ENCODE measurements at places on chromosomes 3 and 15.

- DNase-seq: no peak
Observed at GRCh38 chr3:192395506-192395905, 331.8 kb downstream of the FGF12 start.

GRCh38 chr15:35194296-35194695 lies 109.2 kb upstream of the NANOGP8 start:
- DNase-seq: no peak

DNA sequence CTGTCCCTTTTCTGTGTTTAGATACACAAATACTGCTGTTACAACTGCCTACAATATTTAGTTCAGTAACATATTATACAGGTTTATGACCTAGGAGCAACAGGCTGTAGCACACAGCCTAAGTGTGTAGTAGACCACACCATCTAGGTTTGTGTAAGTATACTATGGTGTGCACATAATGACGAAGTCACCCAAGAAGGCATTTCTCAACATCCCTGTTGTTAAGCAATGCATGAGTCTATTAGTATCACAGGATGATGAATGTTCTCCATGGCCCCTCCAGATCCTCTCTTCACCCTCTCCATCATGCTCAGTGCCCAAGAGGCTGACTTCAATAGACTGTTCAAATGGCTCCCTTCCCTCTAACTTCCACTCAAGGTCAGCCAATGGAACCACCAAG lies 14.6 kb upstream of the SEC62 start:
- DNase-seq: no peak

DNA sequence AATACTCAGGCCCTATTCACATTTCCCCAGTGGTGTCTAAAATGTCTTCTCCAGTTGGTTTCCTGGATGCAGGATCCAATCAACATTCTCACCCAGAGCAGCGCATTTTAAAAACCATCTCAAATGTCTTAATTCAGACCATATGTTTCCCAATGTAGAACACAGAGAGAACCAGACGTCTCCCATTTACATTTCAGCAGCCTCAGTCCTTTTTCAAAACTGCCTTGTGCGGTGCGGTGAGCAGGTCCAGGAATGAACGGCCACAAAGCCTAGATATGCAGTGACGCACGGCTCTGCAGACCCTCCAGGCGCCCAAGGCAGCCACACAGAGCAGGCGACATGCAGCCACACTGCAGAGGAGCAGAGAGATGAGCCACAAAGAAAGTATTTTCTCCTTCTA lies 66.1 kb upstream of the MEX3B start:
- DNase-seq: no peak

GRCh38 chr3:182248349-182248880 lies 536.7 kb downstream of the SOX2 start:
- DNase-seq: no peak

DNA sequence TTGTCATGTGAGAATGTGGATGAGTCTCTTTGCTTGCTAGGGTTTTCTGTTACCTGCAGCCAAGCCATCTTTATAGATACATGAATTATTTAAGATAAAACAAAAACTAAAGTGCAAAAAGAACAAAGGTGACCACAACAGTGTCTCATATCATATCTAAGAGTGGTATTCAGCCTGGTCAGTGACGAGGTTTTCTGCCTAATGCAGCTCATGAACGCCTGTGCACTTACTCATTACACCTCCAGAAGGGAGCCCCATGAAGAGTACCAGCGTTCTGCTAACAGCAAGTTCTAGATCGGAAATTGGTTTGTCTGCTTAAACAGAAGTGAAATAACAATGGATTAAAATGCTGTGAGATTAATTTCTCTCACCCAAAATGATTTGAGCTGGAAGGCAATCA lies 19.2 kb downstream of the PXYLP1 start:
- no peak for DNase-seq

- no peak for DNase-seq
Observed at GRCh38 chr3:127860211-127860696, 37.9 kb upstream of the MGLL start.

GRCh38 chr3:119637679-119638477 lies 22.5 kb downstream of the POPDC2 start:
- DNase-seq: no peak

GRCh38 chr15:70424937-70425411 lies 327.3 kb upstream of the TLE3 start:
- no peak for DNase-seq

GRCh38 chr3:52395503-52395865 lies 49.4 kb downstream of the SEMA3G start:
- no peak for DNase-seq

- DNase-seq: no peak
Observed at GRCh38 chr15:29126208-29126536, 143.4 kb downstream of the NSMCE3 start.

- no peak for DNase-seq
Observed at GRCh38 chr15:100310041-100310405, 31.8 kb downstream of the ADAMTS17 start.

DNA sequence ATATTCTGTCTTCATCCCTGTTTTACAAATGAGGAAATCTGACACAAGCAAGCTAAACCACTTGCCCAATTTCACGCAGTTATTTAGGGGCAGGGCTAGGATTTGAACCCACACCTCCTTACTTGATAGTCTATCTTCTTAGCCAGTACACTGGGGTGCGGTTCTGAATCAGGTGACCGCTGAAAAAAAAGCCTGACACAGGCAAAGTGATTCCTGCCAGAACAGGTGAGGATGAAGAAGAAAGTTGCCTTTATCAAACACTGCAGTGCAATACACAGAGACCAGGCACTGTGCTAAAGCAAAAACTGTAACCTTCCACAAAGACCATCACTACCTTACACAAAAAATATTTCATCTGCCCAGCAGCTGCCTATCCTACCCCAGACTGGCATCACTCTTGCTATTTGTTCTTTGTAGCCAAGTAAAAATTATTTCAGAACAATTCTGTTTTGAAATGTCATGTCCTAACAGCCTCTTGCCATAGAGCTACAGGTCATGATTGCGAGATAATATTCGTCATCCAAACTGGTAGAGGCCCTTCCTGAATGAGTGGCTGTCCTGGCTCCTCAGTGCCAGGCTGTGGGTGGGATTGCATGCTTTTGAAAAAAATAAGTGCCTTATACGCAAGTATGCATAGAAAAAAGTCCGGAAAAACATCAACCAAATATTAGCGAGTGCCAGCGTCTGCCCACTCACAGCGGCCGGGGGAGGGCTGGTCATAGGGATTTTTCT lies 142.3 kb upstream of the TPM1 start:
- DNase-seq: no peak

DNA sequence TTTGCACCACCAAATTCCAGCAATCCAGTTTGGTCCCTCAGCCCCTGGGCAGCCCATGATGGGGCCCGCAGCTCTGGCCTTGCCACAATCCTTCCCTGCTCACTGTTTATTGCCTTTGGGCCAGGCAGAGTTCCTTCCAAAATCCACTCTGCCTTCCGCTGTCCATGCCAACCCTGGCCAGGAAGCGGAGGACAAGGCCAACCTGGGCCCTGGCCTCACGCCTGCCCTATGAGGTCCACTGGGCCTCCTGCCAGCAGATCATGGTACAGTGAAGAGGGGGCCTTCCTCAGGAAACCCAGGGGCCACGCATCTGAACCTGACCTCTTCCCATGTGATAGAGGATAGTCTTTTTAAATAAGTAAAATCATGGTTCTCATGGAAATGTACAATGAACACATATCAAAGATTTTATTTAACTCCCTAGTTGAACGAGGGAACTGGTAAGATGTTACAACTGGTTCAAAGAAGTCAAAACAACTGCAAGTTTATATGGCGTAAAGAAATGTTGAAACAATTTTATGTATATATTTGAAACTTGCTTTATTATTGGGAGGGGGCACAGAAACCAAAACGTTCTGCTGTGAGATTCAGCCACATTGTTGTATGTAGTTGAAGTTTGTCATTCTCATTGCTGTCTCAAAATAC lies 95.8 kb upstream of the TNFAIP8L3 start:
- DNase-seq: no peak

- no peak for DNase-seq
Observed at GRCh38 chr15:50377867-50378751, 23.1 kb upstream of the GABPB1 start.

- no peak for DNase-seq
Observed at GRCh38 chr3:12893247-12893646, 51.9 kb upstream of the RPL32 start.

DNA sequence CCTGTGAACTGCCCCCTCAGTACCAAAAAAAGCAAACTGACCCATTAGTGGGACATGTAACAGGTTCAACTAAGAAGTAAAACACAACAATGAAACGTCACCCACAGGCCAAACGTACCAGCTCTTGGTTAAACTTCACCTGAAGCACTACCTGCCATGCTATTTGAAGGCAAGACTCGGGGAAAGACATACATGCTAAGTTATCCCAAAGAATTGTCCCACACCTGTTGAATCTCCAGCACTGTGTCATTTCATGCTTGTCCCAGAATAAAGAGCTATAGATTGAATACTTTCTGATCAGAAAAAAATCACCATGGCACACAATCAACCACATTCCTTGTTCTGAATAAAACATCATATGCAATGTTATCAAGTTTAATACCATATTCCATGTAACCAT lies 195.4 kb upstream of the WNT5A start:
- DNase-seq: no peak

DNA sequence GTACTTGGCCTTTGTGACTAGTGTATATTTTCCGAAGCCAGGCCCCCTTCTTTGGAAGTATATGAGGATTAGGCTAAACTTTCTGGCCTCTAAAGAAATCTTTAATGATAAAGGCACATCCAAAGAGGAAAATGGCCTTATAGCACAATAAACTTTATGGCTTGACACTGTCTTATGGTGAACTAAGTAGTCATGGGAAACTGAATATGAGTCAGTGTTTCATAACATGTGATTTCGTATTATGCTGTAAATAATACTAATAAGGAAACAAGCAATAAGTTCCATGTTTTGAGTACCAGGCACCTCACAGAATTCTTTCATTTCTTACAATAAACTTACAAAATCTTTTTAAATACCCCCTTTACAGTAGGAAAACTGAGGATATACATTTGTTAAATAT lies 8.2 kb downstream of the ZPLD1 start:
- no peak for DNase-seq

- DNase-seq: no peak
Observed at GRCh38 chr3:169846458-169847193, 23.1 kb downstream of the LRRC31 start.

DNA sequence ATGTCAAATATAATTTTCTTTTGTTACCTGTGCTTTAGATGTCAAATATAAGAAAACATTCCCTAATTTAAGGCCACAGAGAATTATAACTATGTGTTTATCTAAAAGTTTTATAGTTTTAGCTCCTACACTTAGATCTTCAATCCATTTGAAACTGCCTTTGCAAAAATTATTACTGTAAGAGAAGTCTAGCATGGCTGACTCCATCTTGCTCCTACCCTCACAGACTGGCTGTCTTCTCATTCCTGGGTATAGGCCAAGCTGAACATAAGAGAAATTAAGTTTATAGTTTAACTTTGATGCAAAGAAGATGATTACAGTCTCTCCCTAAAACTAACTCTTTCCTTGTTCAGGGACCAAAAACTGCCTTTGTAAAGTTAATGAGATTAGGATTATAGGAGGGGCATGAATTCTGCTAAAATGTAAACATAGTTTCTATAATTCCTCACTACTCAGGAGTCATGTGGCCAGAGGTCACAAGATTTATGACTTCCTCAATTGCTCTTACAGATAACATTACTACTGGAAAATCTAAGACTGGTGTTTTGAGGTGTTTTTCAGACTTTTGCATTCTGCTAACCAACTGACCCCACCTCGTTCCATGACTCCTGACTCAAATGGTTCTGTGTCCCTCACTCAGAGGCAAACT lies 184.0 kb downstream of the BCHE start:
- no peak for DNase-seq

DNA sequence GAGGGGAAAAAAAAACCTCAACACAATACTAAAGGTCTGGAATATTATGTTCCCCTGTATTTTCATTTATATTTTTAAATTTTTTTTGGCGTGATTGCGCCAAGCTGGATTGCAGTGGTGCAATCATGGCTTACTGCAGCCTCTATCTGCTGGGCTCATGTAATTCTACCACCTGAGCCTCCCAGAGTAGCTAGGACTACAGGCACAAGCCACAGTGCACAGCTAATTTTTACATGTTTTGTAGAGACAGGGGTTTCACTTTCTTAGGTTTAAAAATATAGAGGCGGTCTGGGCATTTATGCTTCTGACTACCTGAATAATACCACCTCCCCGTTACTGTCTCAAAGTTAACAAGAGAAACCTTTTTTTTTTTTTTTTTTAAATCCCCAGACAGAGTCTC lies 51.1 kb upstream of the MAP4 start:
- no peak for DNase-seq

DNA sequence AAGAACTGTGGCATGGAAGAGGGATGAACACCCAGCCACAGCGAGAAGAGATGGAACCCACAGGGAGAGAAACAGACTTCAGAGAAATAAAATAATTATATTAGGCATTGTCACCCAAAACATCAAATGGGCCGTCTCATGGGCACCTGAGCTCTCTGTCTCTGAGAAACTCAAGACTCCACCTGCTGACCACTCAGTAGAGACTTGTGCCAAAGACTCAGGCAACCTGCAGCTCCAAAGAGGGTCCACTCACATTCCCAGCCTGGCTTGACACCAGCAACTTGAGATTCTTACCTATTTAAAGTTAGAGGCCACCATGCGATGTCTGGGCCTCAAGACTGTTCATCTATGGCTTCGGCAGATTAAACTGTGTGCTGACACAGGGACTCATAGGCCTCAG lies 12.0 kb downstream of the SEMA5B start:
- no peak for DNase-seq

GRCh38 chr3:38608086-38608775 lies 41.3 kb downstream of the SCN5A start:
- DNase-seq: no peak

- DNase-seq: no peak
Observed at GRCh38 chr15:56058986-56059385, 65.6 kb upstream of the NEDD4 start.

GRCh38 chr3:33908250-33908851 lies 109.9 kb downstream of the PDCD6IP start:
- no peak for DNase-seq

GRCh38 chr3:36993326-36994283 lies at the start of gene MLH1:
TSS of gene MLH1 (plus strand) at chr3:36993518. CDS start at chr3:36993548, 30 bp downstream.
- peak; percentile 95 for DNase-seq

- DNase-seq: no peak
Observed at GRCh38 chr3:162984746-162985145, 1488.1 kb downstream of the OTOL1 start.

GRCh38 chr3:107684431-107684925 lies 161.7 kb downstream of the BBX start:
- DNase-seq: no peak

- DNase-seq: no peak
Observed at GRCh38 chr15:41561104-41561776, 2.2 kb downstream of the TYRO3 start.

DNA sequence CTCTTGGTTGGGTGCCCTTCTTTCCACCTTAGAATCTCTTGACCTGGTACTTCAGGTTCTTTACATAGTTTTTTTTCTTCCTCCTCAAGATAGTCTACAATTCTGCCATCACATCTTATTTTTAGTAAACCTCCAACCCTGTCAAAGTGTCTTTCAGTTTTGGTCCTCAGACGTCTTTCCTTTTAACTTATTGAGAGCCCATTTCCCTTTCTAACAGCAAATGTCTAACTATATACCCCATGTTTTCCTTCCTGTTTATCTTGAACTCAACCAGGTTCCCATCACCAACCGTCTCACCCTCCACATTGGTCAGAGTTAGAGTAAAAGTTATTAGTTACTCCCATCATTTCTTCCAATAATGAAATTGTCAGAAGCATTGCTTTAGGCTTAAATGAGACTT lies 10.4 kb downstream of the KBTBD12 start:
- no peak for DNase-seq
